AG09319 (cell line): ENCODE measurements at places on chromosomes 16 and 17.

GRCh38 chr16:67029254-67030096 lies 526 bp downstream of the CBFB start:
- DNase-seq: no peak

GRCh38 chr16:54422569-54422978 lies 136.0 kb upstream of the IRX3 start:
- no peak for DNase-seq

DNA sequence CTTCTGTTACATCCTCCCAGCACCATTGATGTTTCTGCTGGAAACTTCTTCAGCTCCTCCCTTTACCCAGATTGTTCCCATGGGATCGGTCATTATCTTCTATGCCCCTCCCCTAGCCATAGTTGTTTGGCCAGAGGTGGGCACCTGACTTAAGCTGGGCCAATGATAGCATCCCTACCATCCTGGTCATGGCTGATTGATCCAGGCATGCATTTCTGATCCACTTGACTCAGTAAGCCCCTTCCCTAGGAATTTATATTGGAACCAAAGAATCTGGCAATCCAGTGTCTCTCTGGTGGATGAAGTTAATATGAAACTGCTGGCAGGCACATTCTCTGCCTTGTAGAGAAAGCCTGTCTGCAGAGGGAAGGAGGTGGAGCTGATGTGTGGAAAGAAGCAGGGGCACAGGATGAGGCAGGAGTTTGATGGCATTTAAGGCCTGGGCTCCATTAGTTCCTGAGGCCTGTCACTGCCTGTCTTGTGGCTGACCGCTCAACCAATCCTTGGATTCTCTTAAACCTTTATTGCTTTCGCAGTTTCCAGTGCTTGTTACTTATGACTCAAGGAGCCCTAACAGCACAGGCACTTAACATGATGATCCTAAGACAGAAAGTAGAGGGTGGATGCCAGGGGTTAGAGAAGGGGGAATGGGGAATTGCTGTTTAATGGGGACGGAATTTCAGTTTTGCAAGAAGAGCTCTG lies 152.4 kb downstream of the ABCC12 start:
- no peak for DNase-seq

DNA sequence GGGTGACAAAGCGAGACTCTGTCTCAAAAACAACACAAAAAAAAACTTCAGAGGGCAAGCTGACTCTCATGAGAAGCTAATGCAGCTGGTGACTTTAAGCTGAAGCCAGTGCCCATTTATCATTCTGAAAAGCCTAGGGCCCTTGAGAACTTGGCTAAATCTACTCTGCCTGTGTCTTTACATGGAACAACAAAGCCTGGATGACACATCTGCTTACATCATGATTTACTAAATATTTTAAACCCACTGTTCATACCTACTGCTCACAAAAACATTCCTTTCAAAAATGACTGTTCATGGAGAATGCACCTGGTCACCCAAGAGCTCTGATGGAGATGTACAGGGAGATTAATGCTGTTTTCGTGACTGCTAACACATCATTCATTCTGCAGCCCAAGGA lies 6.1 kb upstream of the ALOX12 start:
- no peak for DNase-seq
